Activated T-helper 1 cell treated with anti-CD3 and anti-CD28 coated beads, Interleukin-2, amount 50 U/mL, for 16 hours (primary cell): ENCODE measurements at places on chromosomes 3 and 15.

DNA sequence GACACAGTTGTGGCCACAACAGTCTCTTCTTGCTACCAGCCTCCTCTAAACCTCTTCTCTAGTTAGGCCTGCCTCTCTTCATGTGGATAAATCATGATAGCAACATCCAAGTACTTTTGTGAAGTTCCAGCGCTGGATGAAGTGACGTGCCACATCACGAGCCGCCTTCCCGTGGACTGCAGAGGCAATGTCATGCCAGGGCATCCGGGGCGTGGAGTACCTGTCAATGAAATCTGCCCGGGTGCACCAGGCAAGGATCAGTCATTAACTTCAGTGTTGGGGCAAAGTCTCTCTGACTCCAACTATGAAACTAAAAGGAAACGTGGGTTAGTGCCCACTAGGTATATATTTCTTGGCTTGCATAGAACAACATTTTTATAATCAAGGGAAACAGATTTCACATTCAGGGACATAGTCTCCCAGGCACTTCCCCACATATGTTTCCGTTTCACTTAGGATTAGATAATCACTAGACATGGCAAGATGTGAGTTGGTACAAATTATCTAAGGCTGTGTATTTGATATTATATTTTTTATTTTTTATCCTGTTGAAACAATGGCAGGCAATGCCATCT, 133.6 kb downstream of the PLD1 start:
- DNase-seq, result no peak

GRCh38 chr15:95830281-95830680, 500.2 kb upstream of the NR2F2 start:
- DNase-seq, result no peak

DNA sequence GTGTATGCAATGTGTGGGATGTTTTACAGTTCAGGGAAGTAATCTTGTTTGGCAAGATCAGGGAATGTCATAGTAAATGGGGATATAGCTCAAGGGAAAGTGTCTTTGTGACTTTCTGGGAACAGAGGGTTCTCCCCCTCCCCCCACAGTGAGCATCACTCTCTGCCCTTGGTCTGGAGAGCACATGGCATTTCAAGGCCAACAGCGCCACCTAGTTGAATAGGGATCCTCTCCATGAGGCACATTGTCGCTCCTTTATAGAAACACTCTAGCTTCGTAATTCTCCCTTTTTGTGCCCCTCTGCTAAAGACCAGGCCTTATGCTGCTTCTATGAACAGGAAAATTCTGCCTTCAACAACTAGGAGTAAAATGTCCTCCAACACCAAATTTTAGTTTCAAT, 37.1 kb upstream of the ARNT2 start:
- no peak for DNase-seq

DNA sequence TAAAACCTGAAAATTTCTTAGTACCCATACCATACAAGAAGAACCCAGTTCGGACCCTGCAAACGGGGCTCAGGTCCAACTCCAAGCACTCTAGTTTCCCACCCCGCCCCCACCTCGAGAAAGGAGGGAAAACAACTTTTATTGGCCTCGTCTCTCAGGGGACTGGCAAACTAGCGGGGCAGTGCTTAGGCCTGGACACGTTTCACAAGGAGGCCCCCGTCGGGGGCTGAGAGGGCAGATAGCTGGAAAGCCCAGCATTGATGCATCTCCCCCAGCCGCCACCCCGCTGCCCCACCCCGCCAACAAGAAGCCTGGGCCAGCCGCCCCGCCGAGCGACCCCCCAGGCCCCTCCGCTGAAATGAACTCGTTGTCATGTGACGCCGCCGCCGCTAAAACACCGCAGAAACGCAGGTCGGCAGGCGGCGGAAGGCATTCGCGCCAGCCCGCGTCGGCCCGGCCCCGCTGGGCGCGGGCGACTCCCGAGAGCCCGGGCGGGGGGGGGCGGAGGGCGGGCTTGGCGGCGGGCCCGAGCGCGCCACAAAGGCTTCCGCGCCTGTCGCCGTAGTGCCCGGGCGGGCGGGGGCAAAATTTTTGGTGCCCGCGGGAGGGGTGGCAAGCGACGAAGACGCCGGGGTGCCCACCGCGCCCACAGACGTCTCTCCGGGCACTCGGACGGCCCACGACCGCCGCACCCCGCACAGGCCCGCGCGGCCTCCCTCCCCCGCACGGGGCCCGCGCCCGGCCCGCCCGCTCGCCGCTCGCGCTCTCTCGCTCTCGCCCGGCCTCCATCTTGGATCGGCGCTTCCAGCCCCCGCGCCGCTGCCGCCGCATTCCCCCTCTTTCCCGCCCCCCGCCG, 634 bp downstream of the STAG1 start:
- peak; percentile 38 for DNase-seq

GRCh38 chr3:184359610-184360009, 1.8 kb downstream of the CLCN2 start:
- no peak for DNase-seq

DNA sequence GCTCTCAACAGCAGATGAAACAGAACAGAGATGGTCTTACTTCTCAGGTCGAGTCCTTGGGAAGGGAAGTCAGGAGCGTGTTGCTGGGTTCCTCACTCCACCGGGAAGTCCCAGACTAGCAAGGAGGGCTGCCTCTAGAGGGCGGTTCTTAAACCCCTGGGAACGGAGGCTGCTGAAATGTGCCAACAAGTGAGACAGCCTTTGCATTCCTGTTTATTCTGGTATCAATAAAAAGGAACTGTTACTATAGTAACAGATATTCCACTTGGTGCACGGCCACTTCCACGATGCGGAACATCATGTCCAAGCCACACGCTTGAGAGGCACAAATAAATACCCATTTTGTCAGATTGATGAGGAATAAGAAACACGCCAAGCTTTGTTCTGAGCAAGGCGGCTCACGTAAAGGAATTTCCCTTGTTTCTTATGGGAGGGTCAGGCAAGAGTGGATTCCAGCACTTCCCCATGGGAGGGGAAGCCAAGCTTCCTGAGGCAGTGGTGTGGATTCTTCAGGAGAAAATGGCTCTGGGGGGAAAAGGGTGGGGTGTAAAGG, at the start of gene FAM107A:
Gene FAM107A (minus strand): TSS at position 123 of the 553 bp plus-strand sequence. CDS start 7,531 bp downstream, outside the sequence.
- no peak for DNase-seq

GRCh38 chr15:44441095-44441501, 13.7 kb downstream of the CTDSPL2 start:
- DNase-seq, result no peak
